NCI-H510A (cell line): ENCODE measurements at places on chromosomes 4 and X.

DNA sequence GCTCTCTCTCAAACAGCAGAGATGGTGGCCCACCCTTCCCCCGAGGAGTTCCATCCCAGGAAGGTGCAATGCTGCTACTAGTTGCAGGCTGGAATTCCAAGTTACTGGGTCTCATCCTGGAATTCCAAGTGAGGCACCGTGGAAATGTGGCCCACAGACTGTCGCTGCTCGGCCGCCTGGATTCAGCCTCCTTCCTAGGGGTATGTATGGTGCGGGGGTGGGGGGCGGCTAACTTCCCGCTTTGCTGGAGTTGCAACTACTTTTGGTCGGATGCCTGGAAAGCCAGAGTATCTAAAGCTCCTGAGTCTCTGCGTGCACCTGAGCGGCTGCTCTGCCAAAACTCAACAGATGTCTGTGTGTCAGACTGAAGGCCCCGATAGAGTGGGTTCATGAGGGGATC is 1146.2 kb downstream of the RPA4 start:
- no peak for DNase-seq

GRCh38 chr4:2079006-2079405 is 19.9 kb downstream of the NAT8L start:
- DNase-seq, result no peak

DNA sequence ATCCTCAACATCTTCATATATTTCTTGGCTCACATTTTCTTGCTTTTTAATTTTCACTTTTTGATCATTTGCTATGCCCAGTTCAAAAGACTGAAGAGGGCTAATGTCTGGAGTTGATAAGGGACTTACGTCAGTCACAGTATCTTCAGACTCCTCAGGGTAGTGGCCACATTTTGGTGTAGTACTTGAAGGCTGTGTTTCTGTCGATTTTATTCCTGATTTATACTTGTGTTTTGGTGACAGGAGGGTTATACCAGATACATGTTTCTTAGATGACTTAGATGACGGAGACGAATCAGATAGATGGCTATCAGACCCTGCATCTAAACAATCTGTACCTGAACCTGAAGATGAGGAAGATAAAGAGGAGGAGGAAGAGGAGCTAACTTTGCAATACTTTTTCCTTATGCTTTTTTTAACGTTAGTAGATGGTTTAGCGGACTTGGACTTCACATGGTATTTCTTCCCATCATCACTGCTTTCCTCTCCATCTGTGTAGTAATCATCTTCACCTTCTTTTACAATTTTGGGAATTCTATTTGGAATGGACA is 13.4 kb downstream of the CFAP97 start:
- DNase-seq, result no peak

- no peak for DNase-seq
These were observed 650.8 kb downstream of the PCDH7 start for GRCh38 chr4:31370866-31371465.

GRCh38 chr4:82774711-82775171 is 23.9 kb downstream of the SCD5 start:
- no peak for DNase-seq

DNA sequence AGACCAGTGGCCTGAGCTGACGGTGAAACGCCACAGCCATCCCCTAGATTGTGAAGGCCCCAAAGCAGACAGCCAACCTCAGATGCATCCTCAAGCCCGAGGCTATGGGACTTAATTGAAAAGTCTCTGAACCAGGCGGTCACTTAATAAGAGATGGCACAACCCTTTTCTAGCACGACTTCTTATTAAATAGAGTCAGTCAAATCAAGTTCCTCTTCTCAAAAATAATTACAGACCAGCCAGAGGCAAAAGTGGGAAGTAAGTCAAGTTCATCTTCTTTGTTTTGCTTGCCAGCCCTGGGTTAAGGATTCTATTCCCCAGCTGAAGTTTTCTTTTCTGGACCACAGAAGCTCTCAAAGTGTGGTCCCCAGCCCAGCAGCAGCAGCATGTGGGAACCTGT is 9.7 kb upstream of the SH3KBP1 start:
- no peak for DNase-seq

GRCh38 chrX:141314441-141314840 is 72.1 kb upstream of the SPANXC start:
- DNase-seq, result no peak

DNA sequence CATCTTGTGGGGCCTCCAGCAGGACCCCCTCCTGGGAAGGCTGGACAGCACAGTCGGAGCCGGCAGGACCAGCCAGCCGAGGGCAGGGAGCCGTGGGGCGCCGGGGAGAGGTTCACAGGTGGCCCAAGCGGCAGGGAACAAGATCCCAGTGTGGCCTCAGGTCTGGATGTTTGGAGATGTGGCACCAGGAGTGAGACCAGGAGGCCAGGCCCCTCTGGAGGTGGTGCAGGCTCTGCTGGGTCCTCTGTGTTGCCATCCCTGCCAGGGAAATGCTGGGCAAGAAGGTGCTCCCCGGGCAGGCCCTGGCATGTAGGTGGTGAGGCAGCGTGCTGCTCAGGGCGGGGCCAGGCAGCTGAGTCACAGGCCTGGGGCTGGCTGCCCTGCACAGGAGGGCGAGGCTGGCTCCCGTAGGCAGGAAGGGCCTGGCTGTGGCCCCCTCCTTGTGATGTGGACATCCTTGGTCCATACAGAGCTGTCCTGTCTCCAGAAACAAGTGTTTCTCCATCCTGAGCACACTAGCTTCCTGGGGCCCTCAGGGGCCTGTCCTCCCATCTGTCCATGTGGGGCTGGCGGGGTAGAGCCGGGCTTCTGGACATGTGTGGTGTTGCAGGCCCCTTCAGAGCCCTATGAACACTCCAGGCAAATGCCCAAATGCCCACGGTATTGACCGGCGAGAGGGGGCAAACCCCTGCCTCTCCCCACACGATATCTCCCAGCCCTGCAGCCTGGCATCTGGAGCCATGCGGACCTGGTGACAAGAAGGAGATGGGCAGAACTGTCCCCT is 4.8 kb upstream of the HGFAC start:
- peak; percentile 69 for DNase-seq

DNA sequence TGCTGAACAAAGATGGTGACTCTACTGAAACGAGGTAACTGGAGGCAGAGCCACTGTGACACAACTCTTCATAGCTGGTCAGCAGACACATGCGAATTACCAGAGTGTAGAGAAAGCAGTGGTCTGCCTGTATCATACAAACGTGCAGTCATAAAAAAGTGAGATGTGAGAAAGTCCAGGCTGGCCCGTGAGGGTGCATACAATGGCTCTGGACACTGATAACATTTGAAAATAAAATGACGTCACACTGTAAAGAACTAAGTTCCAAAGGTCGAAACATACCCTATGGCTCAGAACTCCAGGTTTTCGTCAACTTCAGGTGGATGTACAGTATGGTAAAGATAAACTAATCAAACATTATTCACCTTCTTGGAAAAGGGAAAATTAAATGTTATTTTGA is 95.7 kb downstream of the SHISA3 start:
- DNase-seq, result no peak

DNA sequence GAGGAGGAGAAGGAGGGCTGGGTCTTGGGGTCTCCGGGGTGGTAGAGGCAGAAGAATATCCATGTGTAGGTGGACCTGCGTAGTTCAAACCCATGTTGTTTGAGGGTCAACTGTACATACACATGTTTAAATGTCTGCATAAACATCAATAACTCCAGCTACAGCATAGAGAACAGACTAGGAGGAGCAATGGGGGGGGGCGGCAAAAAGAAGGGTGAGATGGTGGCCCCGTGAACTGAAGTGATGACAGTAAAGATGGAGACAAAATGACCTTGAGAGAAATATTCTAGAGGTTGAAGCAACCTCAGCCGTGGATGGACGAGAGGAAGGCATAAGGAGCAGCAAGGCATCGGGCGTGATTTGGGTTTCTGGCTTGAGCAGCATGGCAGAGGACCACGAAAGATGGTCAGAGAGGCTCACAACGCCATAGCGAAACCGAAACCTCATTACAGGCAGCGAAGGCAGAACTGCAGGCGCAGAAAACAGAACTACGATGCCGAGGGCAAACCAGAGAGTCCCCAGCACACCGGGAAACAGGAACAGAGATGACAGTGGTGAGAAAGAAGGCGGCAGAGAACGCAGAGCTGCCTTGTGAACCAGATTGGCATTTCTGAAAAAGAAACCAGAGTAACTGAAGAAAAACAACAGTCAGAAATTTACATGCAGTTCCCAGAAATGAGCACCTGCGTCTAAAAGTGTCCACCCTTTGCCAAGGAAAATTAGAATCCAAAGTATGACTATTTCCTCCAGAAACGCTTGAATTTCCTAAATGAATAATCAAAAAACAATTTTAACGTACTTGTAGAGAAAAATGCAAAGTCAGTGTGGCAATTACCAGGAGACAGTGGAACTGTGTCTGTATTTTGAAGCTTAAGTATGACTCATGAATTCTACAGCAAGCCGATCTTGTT is 50.3 kb upstream of the ENPP6 start:
- DNase-seq, result no peak

GRCh38 chr4:146349306-146349705 is 135.0 kb downstream of the REELD1 start:
- DNase-seq, result no peak

DNA sequence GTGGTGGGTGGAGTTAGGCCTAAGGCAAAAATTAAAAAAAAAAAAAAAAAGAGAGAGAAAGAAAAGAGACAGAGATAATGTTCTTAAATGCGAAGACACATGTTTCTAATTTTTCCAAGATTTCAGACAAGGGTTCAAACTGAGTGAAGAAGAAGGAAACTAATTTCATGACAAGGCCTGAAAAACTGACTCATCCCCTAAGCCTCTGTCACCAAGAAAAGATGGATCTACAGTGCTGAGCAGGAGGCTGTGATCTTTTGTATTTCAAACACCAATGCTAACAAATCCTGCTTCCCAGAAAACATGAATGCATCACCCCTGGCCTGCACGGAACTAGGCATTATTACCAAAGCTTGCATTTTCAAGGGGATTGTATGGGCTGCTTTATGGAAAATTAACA is 75.3 kb downstream of the PPARGC1A start:
- no peak for DNase-seq

- DNase-seq, result no peak
These were observed 338.1 kb upstream of the ZCCHC13 start for GRCh38 chrX:73965833-73966232.

- peak; percentile 47 for DNase-seq
These were observed 1.4 kb downstream of the SLC16A2 start for GRCh38 chrX:74422576-74423288.

GRCh38 chrX:85112293-85112692 is 108.6 kb downstream of the APOOL start:
- no peak for DNase-seq

DNA sequence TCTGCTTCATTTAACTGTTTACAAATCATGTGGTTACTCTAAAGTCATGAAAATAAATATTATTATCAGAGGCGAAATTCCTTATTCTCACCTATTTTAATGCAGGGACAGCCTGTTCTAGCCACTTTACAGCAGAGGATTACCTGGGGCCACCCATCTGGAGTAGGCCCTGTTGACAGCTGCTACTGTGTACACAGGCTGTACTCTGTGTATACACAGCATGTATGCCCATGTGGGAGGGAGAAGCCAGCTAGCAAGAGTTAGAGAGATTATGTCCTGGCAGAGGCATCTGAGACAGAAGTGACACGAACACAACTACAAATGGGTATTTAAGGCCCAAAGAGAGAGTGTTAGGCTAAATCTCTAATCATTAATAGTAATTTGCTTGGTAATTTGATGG is 62.1 kb downstream of the GPRIN3 start:
- DNase-seq, result peak; percentile 70

GRCh38 chr4:105900541-105900940 is 5.3 kb downstream of the NPNT start:
- DNase-seq, result no peak

DNA sequence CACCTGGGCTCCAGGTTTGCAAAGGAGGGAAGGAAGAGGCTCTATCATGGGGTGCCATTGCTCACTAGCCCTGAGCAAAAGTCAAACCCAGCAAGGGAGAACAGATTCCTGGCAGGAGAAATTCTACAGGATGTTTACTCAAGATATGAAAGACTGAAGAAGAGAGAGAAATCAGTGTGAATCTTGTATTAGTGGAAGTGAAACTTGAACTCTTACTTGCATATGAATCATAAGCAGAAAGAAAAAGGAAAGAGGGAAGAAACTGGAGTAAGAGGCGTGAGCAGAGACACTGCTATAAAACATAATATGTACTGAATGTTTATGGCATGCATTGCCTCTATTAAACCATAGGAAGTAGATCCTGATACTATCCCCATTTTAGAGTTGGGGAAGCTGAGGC is 60.9 kb downstream of the C4orf46 start:
- DNase-seq, result no peak

DNA sequence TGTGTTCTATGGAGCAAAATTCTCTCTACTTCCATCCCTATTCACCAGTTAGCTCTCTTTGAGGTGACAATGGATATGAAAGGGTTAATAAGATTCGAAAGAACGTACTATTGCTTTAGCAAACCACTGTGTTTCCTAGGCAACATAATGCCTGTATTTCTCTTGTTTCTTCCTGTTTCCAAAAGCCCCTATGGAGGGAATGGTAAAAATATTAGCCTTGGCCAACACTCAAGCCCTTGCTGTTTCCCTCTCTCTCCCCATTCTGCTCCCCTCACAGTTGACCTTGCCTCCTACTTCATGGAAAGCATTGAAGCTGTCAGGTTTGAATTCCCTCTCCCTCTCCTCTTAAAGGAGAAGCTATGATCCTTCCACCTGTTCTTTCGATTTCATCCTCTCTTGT is 9.6 kb upstream of the PGRMC1 start:
- no peak for DNase-seq

GRCh38 chr4:24858550-24858949 is 54.3 kb downstream of the CCDC149 start:
- no peak for DNase-seq

- DNase-seq, result peak; percentile 29
These were observed 12.3 kb upstream of the TSR2 start for GRCh38 chrX:54427837-54428424.

- DNase-seq, result no peak
These were observed 41.9 kb downstream of the RWDD4 start for GRCh38 chr4:183617075-183617474.

- DNase-seq, result no peak
These were observed 1811.2 kb upstream of the PCDH10 start for GRCh38 chr4:131337936-131338335.

DNA sequence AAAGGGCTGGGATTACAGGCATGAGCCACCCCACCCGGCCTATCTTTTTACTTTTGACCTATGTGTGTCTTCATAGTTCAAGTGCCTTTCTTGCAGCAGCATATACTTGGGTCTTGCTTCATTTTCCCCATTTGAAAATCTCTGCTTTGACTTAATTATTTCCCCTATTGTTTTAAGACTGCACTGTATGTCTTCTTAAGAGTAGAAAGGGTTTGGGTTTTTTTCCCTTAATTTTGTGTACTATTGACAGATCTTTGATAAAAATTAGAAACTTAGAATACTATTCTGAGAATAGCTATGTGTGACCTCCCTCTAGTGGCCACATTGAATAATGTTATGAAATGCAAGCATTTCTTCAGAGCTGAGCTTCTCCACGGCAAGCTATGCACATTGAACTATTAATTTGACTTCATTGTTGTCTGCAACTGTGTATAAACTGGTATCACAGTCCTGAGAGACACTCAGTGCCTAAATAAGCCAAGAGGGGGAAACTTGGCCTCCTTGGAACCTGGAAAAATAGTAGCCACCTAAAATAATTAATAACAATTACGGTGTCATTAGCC is 8.7 kb upstream of the SLC25A4 start:
- DNase-seq, result no peak
